Stimulated activated CD4-positive, alpha-beta T cell treated with anti-CD3 and anti-CD28 coated beads, Interleukin-4, amount 100 ng/mL, for 1 hour (primary cell): ENCODE measurements at places on chromosomes 5 and 9.

DNA sequence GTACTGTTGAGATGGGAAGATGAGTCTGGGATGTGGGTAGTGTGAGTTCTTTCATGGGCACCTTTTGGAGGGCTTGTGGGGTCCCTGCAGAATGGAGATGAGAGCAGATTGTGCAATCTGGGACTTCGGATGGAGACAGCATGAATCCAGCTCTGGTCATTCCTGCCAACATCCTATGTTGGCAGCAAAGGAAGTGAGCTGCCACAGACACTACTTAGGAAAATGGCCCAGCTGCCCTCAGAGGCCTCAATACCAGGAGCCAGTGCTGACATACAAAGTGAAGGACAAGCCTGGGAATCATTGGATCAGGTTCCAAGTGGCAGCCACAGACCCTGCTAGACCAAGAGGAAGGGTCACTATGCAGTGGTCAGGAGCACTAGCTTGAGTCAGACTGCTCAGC, 402.8 kb downstream of the CDK5RAP2 start:
- DNase-seq, result no peak

- DNase-seq, result no peak
Observed at GRCh38 chr9:82410306-82410705, 421.7 kb downstream of the SPATA31D1 start.

DNA sequence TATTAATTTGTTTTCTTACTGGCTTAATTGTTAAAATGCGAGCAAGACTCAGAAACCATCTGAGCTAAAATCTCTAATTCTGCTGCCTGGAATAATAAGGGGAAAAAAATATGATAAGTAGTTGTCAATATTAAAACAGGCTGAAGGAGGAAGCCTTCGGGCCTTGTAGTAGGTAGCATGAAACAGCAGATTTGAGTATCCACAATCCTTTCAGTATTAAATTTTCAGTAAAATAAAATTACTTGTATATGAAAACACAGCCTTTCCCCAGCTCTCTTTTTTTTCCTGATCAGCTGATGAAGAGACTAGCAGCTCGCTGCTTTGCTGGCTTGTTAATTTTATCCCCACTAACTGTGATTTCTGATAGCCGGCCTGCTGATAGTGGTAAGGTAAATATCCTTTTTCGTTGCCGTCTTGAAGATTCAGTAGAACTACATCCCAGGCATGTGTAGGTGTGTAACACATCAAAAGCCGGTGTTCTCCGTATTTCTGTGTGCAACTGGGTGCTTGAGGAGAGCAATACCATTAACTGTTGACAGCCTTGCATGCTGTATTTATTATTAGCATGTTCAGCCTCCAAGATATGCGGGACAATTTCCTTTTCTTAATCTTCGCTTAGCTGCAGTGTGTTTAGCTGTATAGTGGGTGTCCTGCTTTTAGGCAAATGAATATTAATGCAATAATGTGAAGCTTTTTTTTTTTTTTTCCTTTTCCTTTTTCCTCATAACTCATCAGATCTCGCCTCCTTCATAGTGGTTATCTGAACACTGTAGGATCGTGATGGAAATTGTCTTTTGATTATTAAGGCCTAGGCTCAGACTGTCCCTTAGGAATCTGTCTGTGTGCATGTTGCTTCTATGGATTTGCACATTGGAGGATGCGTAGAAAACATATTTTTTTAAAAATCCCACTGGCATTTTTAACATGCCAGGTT, 144.6 kb downstream of the SMARCA2 start:
- no peak for DNase-seq

GRCh38 chr9:133108794-133109641, 12.0 kb downstream of the RALGDS start:
- no peak for DNase-seq
